Heart left ventricle (tissue), 16 donors: ENCODE measurements at places on chromosomes 3 and 15.

DNA sequence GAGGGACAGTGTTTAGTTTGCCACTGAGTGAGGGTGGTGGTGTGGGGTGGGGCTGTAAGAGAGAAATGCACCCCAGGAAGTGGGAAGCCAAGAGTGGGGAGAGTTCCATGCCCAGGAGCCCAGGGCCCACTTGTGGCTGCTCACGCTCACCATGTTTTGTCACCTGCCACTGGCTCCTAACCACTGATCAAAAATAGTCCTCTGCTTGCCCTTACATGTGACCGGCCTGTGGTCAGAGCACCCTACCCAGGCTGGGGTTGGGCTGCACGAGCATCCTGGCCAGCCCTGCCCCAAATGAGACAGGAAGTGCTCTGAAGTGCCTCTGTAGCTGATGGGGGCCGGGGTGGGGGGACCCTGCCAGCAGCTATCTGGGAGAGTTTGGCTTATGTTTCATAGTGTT, 216.3 kb downstream of the RPLP1 start:
- DNase-seq, result peak; percentile 33

DNA sequence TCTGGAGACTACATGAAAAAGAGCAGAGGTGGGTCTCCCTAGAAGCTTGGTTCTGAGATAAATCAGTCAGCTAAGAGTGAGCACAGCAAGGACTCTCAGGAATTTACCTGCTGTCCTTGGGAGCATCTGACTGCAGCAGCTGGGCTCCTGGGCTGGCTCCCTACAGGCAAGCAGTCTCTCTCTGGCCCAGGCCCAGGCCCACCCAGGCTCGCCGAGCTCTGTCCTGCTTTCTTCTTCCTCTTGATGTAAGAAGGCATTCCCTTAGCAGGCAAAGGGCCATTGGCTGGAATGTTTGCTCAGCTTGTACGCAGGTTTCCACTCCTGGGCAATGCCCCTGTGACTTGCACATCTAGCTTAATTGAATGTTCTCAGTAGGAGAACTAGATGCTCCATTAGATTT, 4.3 kb upstream of the RBP2 start:
- DNase-seq, result no peak

DNA sequence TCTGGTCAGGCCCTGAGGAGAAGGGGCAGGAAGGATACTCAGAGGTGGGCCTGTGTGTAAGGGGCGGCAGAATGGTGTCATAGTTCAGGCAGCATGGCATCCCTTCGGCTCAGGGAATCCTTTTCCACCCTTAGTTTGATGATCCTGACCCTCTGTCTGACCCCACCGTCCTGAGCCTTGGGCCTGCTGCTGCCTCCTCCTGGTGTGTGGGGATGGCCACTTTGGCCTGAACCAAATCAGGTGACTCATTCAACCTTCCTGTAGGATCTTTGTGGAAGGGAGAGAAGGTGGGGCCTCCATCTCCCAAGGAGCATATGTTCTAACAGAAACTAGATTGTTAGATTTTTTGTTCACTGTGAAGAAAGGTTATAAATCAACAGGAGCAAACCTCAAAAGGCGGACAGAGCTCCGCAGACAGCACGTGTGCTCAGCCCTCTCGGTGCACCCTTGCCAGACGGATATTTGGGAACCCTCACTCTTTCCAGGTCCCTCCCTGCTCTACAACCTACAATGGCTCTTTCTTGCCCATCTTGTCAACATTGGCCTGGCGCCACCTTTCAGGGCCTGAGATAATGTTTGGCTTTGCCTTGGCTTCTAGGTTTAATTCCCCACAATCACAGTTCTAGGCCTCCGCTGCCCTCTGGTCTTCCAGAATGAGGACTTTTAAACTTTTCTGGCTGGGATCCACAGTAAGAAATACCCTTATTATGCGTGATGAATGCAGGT, 21.7 kb downstream of the THSD4 start:
- no peak for DNase-seq

- DNase-seq, result no peak
These were observed 46.1 kb downstream of the C2CD4A start for GRCh38 chr15:62112616-62113593.

- DNase-seq, result no peak
These were observed 53.0 kb downstream of the ZNF148 start for GRCh38 chr3:125322166-125322565.

GRCh38 chr3:52798978-52799476, 4.4 kb downstream of the ITIH3 start:
- no peak for DNase-seq

DNA sequence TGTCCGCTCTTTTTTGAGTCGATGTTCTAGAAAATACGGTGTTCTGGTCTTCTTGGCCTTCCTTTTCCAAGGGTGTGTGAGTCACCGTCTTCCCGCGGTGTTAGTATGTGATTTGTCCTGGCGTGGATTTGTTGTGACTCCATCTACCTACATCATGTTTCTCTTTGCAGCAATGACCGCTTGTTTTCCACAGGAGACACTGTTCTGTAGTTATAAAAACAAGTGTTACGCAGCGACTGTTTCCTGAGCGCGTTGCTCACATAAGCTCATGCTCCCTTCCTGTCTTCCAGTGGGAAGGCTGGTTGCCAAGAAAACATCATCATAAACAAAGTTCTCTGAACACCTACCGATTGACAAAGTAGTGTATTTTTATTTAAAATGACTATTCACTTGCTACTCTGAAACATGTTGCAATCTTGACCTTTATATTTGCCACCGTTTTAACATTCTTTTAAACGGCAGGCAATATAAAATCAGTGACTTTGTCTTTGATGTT, 19.0 kb downstream of the USP13 start:
- no peak for DNase-seq

DNA sequence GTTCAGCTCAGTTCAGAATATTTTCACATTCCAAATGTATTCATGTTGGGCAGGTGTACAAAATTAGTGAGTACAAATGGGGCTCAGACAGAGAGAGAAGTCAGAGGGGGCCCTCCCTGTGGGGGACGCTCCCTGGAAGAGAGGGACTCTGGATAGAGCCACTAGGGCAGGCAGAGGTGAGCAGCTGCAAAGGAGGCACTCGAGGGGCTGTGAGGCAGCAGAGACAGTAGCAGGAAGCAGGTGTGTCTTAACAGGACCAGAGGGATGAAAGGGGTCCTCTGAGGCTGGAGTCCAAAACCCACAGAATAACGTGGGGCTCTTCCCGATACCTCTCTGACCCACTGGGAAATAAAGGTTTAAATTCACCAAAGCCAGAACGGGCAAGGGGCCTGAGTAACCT, 127.1 kb downstream of the MEGF11 start:
- DNase-seq, result no peak

DNA sequence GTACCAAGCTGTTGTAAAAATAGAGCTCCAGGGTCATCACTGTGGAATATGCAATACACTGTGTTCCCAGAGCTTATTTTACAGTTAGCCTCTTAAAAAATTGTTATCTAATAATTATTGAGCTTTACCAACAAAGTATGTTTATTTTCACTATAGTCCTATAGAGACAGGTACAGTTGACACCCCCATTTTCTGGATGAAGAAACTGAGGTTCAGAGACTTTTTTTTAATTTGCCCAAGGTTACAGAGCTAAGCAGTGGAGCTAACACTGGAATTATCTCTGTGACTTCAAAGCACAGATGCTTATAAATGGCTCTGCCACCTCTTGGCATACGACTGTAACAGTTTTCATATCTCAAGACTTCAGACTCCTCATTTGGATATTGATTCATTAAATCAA, 126.4 kb downstream of the FEZF2 start:
- no peak for DNase-seq

DNA sequence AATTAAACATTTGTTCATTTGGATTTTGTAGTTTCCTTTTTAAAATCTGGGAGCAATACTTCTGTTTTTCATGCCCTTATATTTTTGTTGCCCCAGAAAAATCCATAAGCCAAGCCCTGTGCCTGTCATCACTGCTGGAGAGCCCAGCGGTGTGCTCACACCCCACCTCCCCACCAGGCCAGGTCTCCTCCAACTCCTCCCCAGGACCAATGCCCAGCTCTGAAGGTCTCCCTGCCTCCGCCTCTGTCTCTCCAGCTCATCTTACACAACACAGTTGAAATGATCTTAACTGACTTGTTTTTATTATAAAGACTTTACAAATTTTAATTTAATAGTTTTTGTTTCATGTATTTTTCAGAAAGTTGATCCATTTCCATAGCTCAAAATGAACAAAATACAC, 66.4 kb downstream of the RHCG start:
- DNase-seq, result no peak

DNA sequence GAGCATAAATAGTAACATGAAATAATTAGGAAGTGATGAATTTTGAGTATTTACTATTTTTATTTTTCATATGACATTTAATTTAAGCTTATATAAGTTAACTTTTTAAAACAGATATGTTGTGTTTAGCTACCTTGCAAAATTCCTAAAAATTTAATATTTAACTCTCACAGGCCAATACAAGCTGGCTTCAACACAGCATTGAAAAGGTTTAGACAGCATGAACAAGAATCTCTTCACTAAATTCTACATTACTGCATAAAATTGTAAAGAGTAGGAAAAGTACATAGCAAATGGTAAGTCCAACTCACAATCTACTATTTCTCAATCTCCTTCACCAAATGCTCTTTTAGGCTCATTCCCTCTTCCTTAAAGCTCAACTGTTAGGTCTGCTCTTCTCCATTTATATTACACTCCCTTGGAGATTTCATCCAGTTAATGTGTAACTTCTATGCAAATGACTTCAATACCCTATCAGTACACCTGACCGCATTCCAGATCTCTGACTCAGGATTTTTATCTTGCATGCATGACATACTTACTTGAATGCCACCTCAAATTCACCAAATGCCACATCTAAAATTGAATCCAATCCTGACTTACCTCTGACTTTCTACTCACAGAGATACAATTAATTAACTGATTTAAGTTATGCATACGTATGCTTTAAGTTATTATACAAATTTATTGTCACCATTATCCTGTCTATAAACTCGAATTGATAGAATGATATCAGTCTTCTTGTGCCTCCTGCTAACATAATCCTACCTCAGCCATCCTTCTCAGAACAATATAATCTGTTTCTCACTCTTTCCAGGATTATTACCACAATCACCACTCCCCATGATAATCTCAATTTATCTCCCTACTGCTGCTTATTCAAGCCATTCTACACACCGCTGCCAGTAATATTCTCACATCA, 127.0 kb downstream of the STAG1 start:
- no peak for DNase-seq
